ENCODE measurements at places on chromosomes 5 and 9.

GRCh38 chr9:86891091-86891490, 56.2 kb downstream of the GAS1 start:
- ATAC-seq = no peak

- no peak for ATAC-seq
These were observed 23.7 kb upstream of the TMED7 start for GRCh38 chr5:115649541-115649940.

DNA sequence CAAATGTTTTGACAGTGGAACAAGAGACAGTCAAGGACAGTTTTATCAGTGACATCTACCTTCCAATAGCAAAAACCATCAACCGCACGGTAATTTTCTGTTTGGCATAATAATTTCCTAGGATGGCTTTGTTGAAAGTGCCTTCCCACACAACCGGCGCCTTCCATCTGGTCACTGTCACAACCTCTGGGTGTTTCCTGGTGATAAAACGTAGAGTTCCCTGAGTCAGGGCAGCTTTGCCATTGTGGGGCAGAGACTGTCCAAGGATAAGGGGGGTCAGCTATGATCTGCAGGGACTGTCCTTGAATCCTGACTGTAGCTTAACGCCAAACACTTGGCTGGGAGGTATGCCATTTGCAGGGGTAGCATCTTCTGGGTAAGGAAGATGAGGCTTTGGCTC, 47.6 kb downstream of the GGTA1 start:
- ATAC-seq = no peak

DNA sequence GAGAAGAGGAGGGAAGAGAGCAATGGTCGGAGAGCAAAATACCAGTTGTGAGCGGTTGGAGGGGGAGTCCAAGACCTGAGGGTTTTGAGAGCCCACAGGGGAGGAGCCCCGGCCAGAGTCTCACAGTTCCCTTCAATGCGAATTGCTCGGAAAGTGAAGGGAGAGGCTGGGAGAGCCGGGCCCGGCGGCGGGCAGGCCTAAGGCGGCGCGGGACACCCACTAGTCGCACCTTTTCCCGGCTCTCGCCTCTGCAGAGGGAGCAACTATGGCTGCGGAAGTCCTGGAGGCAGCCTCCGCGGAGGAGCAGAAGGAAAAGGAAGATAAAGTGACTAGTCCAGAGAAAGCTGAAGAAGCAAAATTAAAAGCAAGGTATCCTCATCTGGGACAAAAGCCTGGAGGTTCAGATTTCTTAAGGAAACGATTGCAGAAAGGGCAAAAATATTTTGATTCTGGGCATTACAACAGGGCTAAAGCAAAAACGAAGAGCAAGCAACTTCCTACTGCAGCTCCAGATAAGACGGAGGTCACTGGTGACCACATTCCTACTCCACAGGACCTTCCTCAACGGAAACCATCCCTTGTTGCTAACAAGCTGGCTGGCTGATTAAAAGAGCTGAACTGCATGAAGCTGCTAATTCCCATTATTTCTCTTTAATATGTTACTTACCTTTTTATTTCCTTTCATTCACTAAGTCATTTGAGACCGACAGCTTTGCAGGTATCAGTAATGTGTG, 6.5 kb upstream of the BTNL3 start:
- ATAC-seq = no peak
